Left lobe of liver (tissue), 2 donors: ENCODE measurements at places on chromosomes 2 and 18.

DNA sequence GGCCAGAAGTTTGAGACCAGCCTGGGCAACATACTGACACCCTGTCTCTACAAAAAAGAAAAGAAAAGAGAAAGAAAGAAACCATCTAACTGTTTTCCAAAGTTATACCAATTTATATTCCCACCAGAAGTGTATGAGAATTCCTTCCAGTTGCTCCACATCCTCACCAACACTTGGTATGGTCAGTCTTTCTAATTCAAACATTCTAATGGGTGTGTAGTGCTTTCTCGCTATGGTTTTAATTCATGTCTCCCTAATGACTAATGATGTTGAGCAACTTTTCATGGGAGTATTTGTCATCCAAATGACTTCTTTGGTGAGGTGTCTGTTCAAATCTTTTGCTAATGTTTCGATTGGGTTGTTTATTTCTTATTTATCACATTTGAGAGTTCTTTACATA, 10.5 kb upstream of the B3GNT7 start:
- DNase-seq = no peak

- DNase-seq = no peak
These were observed 300.8 kb downstream of the BCL11A start for GRCh38 chr2:60252581-60253150.

DNA sequence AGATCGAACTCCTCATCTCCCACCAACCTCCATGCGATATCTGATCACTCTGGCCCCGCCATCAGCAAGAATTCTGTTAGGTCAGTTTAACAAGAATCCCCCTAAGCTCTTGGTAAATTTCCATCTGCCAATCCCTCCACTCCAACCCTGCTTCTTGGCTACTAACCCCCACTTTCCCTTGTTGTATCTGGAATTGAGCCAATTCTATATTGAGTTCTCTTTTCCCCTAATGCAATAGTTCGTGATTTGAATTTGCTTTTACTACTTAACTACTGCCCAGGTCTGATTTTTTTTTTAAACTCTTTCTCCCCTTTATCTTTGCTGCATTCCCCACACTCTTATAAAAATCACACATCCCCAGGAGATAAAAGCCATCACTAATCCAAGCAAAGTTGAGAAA, 159.3 kb upstream of the STK17B start:
- no peak for DNase-seq

DNA sequence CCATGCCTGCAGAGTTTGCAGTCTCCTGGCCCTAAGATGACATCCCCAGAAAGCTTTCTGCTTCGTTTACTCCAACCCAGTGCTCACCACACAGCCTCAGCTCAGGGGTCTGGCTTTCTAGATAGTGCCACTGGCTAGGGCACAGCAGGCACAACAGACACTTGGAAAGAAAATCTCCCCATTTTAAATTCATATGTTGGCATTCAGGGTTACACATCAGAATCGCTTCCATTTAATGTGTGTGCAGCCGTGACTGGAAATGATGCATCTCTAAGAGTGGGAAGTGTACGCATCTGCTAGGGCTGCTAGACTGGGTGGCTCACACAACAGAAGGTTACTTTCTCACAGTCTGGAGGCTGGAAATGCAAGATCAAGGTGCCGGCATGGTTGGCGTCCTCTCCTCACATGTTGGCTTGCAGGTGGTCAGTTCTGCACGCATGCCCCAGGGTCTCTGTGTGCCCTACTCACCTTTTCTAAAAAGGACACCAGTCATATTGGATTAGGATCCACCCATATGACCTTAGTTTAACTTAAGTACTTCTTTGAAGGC, 329.4 kb upstream of the RAB12 start:
- DNase-seq = no peak

- no peak for DNase-seq
These were observed 246.9 kb downstream of the LNPK start for GRCh38 chr2:175755169-175755568.

- no peak for DNase-seq
These were observed 58.1 kb downstream of the CLASP1 start for GRCh38 chr2:121591199-121591598.

DNA sequence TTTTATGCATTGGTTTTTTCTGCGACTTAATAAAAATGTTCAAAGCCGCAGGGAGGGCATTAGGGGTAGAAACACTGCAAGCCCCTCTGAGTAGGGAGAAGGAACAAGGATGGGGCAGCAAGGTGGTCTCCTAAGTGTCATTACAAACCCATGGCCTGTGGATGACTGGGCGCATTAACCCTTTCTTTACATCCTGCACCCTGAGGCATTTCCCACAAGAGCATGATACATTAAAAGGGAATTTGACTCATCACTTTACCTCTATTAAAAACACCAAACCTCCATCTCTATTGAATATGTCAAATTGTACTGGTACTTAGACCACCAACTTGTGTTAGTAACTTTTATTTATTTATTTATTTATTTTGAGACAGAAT, 112.5 kb downstream of the VIT start:
- DNase-seq = no peak

DNA sequence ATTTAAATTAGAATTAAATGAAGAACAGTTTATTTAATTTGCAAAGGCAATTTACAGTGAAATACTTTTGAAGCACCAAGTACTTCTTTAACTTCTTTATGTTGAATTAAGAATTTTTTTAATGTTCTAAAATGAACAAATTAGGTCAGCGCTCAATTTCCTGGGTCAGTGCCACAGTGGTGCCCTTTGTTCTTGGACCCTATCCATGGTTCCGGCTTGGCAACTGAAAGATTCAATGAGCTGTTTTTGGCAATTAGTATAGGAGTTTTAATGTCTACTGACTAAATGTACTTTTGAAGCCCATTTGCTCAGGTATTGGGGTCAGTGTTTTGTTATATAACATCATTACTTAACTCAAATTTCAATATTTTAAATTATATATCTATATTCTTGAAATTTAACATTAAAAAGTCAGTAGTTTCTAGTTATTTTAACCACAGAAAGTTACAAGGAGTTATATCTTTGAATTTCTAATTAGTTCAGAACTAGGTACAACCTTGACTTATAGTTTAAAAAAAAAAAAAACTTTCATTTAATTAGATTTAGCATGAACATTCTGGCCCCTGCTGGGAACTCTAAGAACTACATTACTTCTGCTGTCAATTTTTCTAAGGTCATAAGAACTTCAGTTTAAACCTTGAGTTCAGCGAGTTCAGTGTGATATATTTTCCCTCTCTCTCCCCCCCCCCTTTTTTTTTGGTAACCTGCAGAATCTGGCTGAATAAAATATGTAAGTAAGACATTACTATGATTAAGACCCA, 7.6 kb upstream of the MSTN start:
- peak; percentile 76 for DNase-seq

- no peak for DNase-seq
These were observed 135.7 kb downstream of the MAIP1 start for GRCh38 chr2:200091126-200091525.

- DNase-seq = no peak
These were observed 28.6 kb downstream of the ZNF407 start for GRCh38 chr18:74626049-74626874.

DNA sequence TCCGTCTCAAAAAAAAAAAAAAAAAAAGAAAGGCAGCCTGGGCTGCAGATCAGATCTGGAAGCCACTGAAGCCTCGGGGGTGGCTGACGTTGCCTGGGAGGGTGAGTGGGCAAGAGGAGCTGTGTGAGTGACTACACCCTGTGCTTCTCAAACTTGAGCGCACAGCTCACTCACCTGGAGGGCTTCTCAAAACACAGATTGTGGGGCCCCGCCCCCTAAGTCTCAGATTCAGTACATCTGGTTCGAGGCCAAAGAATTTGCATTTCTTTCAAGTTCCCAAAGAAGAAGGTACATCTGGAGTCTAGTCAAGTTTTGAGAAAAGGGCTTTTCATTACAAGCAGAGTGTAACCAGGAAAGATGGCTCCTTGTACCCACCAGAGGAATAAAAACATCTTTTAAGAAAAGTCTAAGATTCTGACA, 97.7 kb upstream of the CAB39 start:
- DNase-seq = no peak

DNA sequence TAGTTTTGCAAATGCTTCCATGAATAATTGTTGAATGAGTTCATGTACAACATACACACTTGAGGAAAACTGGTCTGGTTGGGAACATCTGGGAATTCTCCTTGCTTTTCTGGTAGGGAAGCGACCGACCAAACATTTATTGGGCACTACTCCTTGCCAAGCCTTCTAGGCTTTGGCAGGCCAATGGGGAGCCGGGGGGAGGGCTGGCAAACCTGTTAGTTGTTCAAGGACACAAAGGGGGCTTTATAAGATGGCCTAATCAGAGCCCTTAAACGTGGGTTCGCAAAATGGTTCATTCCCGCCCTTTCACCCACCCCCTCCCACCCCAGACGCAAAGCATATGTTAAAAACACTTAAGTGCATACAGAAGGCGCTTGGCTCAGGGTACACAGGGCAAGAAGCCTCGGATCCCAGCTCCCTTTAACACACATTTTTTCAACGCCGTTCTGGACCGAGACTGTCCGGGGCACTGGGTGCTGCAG, 844 bp upstream of the VSNL1 start:
- peak; percentile 75 for DNase-seq

DNA sequence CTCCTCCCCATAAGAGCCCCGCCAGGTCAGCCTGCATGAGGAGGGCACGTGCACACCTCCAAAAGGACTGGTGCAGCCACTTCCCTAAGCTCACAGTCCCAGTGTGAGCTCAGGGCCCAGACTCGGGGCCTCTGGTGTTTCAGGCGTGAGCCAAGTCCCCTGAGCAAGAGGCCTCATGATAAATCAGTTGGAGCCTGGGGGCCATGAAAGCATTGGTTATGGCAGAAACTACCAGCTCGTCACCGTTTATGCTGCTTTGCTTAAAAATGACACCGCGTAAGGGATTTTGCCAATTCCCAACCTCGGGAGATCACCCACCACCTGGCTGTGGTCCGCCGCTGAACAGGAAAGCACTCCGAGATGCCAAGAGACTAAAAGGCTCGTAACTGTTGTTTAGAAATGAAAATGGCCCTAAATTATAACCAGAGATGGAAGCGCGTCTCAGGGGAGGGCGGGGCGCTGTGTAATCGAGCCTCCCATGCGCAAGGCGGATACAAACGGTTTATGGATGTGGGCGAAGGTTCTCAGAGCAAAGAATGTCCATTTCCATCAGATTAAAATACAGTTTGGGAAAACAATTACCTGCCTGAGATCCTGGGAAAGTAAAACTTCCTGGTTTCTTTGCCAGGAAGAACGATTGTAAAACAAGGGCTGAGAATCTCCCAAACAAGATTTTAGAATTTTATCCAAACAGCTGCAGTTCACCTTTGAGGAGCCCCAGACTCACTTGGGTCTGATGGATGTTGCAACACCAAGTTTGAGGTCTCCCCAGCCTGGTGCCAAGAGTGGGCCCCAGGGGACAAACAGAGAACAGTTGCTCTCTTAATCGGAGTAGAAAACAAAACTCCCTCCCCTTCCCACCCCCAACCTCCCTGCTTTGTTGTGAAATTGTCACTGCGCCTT, 141.4 kb downstream of the BCL2 start:
- DNase-seq = no peak

DNA sequence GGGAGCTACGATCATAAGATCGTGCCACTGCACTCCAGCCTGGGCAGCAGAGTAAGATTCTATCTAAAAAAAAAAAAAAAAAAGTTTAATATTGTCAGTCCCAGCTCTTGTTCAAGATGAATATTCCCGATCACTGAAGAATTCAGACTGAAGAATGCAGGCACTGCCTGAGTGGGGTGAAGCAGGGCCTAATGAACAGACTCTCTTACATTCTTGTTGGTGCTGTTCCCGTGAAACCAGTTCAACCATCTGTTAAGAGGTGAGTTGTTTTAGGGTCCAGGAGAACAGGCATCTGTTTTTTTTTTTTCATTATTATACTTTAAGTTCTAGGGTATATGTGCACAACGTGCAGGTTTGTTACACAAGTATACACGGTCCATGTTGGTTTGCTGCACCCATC, 17.1 kb upstream of the CAB39 start:
- DNase-seq = no peak

GRCh38 chr18:2736823-2737222, 81.3 kb downstream of the SMCHD1 start:
- no peak for DNase-seq

GRCh38 chr2:86048383-86048701, 57.3 kb downstream of the POLR1A start:
- no peak for DNase-seq

DNA sequence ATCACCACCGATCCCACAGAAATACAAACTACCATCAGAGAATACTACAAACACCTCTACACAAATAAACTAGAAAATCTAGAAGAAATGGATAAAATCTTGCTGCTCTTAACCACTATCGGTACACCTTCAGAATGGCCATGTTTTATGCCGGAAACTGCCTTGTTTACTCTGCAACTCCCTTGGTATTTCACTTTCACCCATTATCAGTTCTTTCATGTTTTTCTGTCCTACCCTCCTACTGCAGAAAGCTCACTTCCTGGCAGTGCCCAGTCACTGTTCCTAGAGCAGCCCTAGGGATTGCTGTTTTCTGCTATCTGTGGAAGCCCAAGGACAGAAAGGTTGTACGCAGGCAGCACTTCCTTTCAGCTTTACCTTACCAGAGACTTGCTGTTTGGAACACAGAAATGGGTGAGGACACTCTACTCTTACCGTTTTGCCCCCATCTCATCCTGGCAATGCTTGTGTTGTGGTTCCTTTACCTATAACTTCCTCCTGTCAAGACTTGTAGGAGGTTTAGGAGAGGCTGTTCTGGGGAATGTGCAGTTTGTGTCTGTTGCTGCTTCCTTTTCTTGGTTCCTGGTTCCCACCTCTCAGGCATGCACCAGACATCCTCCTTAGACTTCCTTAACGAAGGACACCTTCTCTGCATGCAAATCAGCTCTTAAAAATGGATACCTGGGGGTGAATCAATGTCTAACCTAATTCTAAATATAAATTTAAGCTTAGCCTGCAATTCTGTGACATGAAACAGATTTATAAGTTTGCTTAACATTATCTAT, 394.4 kb downstream of the SPAG16 start:
- DNase-seq = no peak

DNA sequence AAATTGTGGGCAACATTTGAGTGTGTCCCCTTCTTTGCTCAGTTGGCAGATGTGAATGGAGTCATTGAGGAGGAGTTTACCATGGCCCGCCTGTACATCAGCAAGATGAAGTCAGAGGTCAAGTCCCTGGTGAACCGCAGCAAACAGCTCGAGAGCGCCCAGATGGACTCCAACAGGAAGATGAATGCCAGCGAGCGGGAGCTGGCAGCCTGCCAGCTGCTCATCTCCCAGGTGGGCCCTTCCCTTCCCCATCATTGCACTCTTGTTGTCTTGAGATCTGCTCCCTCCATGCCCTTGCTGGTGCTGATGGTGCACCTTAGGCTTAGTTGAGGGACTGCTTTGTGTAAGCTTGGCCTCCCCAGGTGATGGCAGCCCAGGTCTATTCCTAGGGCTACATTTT, 47.5 kb upstream of the LYPD6B start:
- no peak for DNase-seq

DNA sequence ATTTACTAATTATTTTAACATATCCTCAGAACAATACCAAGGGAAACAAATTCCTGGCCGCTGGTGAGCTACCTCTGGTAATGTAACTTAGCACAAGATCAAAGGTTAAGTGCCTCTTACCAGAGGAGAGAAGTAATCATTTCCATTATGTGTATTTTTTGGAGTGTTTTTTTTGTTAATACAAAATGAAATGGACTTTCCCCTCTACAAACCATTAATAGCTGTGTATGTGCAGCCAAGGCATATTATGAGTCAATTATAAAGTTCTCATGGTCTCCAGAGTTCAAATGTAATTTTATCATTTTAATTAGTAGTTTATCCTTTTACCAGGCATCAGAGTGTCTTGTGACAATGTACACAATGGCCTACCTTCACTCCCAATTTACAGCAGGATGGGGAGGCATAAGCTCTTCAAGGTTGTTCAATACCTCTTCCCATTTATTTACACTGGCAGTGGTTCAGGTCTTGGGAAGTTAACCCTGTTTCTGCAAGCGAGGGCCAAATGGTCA, 242.2 kb downstream of the TGIF1 start:
- no peak for DNase-seq
